ENCODE measurements at places on chromosomes 13 and 19. TPM values are rescaled to one million over a fixed set of nuclear protein-coding genes. Genes with fewer than 3 reads are reported as not detected.

The FGF22 gene
- total RNA-seq: not detected

The KCNC3 gene
- not detected for total RNA-seq

The LILRB2 gene
- not detected for total RNA-seq

The FUT2 gene
- total RNA-seq: not detected

The CEACAM20 gene
- total RNA-seq: not detected

The FSD1 gene
- 1.4 TPM for total RNA-seq

The LENG9 gene
- total RNA-seq: 7.5 TPM

The ZNF560 gene
- 0.39 TPM for total RNA-seq

The ZNF625 gene
- total RNA-seq: 12.9 TPM

The SLC6A16 gene
- not detected for total RNA-seq

The RXFP2 gene
- not detected for total RNA-seq

The ZNF235 gene
- 3.0 TPM for total RNA-seq

The NCAN gene
- not detected for total RNA-seq

The CDX2 gene
- total RNA-seq: not detected

The CEACAM16 gene
- total RNA-seq: not detected

The CLEC11A gene
- 17.7 TPM for total RNA-seq

The PRKCG gene
- not detected for total RNA-seq

The N4BP2L2 gene
- 193 TPM for total RNA-seq
